Stimulated activated CD4-positive, alpha-beta T cell treated with anti-CD3 and anti-CD28 coated beads, Interleukin-4, amount 100 ng/mL, for 4 hours (primary cell): ENCODE measurements at places on chromosomes 1 and 21.

- no peak for DNase-seq
Observed at GRCh38 chr1:41715441-41716095, 203.2 kb downstream of the HIVEP3 start.

DNA sequence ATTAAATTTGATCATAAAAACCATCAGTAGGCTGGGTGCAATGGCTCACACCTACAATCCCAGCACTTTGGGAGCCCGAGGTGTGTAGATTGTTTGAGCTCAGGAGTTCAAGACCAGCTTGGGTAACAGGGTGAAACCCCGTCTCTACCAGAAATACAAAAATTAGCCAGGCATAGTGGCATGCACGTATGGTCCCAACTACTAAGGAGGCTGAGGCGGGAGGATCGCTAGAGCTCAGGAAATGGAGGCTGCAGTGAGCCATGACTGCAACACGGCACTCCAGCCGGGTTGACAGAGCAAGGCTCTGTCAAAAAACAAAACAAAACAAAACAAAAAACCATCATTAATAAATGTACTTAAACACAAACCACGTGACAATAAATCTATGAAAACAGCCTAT, 61.0 kb downstream of the ARID4B start:
- DNase-seq = no peak

DNA sequence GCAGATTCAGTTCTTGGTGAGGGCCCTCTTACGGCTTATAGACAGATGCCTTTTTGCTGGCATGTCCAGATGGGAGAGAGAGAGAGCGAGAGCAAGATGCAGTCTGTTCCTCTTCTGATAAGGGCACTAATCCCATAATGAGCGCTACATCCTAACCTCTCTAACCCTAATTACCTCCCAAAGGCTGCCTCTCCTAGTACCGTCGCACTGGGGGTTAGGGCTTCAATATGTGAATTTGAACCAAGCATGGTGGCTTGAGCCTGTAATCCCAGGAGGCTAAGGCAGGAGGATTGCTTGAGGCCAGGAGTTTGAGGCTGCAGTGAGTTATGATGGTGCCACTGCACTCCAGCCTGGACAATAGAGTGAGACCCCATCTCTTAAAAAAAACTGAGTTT, 10.5 kb upstream of the SDE2 start:
- DNase-seq = no peak

GRCh38 chr1:156927215-156928042, 7.0 kb downstream of the LRRC71 start:
- peak; percentile 57 for DNase-seq

GRCh38 chr1:19370453-19371170, 58.5 kb downstream of the SLC66A1 start:
- no peak for DNase-seq

- no peak for DNase-seq
Observed at GRCh38 chr1:8866792-8867415, 11.6 kb downstream of the ENO1 start.

GRCh38 chr1:232550007-232550406, 79.9 kb downstream of the SIPA1L2 start:
- DNase-seq = no peak

DNA sequence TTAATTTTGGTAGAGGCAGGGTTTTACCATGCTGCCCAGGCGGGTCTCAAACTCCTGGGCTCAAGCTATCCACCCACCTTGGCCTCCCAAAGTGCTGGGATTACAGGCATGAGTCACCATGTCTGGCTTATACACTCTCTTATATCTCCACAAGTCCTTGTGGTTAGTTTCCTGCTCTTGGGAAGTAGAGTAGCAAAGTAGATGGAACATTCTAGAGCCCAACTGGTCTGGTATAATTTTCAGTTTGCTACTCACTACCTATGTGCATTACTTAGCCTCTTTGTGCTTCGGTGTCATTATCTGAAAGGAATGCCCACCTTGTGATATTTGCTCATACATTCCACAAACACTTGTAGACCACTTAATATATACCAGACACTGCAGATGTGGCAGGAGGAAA, 96.6 kb upstream of the IPO9 start:
- DNase-seq = no peak

- DNase-seq = no peak
Observed at GRCh38 chr1:204288021-204288588, 71.6 kb downstream of the PLEKHA6 start.

GRCh38 chr1:16076865-16077238, 3.4 kb upstream of the FAM131C start:
- no peak for DNase-seq

DNA sequence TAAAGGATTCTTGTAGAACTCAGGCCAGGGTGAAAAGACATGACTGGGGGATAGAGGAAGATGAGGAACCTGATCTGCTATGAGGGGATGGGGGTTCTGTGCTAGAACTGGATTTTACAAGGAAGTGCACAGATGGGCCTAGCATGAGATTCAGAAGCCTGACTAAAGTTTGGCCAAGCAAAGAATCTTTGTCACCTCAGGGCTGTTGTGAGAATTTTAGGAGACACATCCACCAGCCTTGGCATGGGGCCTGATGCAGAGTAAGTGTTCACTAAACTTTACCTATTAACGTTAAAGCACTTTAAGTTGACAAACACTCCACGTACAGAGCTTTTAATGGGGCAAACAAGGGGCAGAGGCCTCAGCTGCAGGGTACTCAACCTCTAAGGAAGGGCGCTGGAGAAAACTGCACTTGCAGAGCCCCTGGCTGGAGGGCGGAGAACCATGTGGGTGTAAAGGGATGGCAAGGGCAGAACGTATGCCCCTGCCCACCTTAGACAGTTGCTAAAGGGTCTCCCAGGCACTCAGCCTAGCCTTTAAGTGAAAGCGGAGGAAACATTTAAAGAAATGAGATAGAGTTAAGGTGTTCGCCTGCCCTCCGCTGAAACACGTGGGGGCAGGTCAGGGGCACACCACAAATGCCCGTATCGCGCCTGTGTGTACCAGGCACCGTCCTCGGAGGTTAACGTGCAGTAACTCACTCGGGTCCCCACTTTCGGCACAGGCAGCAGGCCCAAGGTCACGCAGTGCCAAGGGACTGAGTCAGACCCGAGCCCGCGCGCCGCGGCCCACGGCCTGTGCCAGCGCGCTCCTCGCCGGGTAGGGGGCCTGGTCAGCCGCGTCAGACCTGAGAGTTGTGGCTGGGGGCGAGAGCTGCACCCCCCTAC, 990 bp upstream of the MRPS6 start:
- no peak for DNase-seq

- DNase-seq = peak; percentile 43
Observed at GRCh38 chr1:10939654-10940450, 72.6 kb upstream of the TARDBP start.

GRCh38 chr21:38683222-38683621, 122.5 kb upstream of the ETS2 start:
- DNase-seq = no peak

DNA sequence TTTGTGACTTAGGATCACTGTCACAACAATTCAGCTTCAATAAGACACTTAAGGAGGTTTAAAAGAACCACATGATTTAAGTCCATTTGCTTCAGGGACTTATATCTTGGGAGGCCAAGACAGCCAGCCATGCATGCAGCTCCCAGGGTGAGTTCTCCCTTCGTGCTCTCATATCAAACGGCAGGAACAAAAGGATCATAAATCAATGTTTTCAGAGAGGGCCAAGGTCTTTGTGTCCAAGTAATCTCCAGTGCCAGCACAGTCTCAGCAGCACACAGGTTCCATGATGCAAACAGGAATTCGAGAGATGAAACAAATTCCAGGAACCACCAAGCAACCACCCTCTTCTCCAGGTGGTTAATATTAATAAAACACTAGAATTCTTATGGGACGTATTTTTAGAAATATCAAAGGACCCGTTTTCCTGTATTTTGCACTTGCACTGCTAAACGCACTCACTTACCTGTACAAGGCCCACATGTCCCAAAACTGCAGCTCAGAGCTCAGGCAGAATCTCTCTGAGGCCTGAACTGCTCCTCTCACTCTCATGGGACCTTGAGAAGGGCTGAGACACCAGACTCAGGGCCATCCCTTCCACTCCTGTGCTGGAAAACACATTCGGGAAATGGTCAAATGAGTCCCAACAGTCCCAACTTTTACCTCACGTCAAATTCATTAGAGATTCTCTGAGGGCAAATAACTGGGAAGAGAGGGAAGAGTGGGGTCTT, 100.0 kb upstream of the RAB4A start:
- DNase-seq = no peak

DNA sequence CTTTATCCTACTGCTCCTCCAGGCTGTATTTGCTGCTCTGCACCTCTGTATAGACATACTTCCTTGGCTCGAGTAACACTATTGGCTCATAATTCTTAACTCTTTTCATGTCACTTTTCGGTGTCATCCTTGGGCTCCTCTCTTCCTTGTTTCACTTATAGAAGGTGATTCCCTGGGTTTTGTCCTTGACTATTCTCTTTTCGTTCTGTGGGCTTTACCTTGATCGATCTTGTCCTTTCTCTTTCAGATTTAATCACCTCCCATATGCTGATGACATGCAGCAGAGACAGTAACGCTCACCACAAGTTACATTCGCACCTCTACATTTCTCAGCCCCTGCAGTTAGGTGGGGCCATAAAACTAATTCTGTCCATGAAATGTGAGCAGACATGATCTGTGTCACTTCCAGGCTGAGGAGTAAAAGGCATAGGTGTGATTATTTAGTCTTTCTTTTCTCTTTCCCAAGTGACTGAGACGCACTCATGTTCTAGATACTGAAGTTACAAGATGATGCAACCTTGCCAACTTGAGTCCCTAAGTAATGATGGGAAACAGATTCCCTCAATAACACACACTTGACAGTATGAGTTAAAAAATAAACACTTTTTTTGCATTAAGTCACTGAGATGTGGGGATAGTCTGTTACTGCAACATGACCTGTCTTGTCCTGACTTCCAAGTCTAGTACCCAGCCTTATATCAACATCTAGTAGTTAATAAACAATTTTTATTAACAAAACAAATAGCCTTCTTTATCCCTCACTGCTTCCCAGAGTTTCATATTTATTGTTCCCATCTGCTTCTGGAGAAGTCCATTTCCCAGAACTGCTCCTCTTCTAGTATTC, 49.9 kb upstream of the HAO2 start:
- no peak for DNase-seq

DNA sequence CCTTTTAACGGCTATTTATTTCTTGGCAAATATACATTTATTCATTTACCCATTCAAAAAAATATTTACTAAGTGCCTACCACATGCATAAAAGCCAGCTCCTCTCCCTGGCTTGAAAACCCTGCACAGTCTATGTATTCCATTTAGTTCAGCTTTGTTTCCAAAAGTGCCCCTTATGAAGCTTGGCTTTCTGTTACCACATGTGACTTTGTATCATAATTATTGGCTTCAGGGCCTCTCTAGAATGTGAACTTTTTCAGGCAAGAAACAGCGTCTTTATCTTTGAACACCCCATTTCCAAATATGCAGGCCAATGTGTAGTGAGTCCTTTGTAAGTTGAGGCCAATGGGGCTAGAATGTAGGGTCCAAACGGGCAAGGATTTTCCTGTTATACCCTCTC, 69.4 kb downstream of the CACHD1 start:
- no peak for DNase-seq

GRCh38 chr1:7299329-7299799, 471.7 kb upstream of the VAMP3 start:
- DNase-seq = no peak

DNA sequence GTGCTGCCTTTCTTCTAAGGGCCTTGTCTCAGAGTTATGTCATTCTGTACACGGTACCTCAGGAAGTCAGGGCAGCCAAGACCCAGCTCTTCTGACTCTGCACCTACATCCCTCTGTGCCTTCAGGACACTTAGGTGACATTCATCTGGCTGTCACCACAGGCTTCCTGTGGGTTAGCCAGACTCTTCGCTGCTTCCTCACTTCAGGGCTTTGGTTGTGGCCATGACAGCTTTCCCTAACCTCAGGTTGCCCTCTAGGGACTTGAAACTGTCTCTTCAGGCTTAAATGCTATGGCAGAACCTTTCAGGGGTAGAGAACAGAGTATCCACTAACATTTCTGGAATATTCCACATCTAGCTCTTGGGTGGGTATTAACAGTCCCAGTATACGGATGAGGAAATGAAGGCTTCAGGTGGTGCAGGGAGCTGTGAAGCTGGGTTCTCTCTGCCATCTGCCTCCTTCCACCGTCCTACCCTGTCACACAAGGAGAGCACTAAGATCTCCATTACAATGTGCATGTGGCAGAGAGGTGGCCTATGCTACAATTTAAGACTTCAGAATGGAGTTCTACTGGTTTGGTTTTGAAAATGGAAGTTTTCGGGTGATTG, 9.9 kb downstream of the TSSK3 start:
- DNase-seq = no peak

DNA sequence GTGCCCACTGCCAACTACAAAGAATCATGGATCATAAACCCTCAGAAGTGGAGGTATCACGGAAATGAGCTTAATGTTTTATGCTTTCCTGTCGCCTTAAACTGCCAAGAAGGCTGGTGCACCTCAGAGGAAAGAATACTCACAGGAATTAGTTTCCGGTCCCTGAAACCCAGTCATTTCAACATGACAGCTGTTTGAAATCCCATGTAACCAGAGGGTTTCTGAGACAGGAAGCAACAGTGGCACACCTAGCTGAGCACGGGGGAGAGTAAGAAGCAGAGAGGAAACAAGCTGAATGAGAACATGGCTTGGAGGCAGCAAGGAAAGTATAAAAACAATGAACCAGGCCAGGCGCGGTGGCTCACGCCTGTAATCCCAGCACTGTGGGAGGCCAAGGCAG, 3.9 kb downstream of the JAK1 start:
- DNase-seq = no peak

DNA sequence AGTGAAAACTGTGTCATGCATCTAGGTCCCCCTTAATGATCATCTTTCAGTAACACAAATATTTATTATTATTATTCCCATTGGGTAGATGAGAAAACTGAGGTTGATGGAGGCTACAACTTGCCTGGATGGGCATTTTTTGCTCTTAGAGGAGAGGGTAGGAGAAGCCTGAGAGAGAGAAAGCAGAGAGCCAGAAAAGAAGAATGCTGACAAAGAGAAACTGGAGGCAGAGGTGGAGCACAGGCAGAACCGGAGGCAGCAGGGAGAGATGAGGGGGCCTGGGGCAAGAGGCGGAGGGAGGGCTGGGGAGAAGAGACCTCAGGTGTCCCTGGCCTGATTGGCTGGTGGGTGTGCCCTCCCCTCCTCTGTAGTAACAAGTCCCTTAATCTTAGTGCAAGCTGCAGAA, 4.1 kb downstream of the BLACAT1 start:
- no peak for DNase-seq

GRCh38 chr1:218811497-218811896, 362.2 kb upstream of the LYPLAL1 start:
- no peak for DNase-seq

DNA sequence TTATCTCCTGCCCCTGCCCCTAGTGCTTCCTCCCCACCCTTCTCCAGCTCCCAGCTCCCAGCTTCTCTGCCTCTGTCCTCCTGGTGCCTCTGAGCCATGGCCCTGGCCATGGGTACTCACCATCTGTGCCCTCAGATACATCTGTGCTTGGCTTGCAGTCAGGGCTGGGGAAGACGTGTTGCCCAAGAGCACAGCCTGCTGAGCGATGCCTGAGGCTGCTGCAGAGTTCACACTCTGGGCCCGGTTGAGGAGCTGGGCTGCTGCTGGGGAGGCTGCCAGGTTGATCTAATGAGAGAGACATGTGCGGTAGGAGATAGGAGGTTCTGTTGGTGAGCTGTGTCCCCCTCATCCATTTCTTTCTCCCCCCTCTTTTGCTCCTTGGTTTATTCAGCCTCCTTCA, 49.4 kb upstream of the A3GALT2 start:
- no peak for DNase-seq

- no peak for DNase-seq
Observed at GRCh38 chr1:233406994-233407631, 79.6 kb downstream of the MAP3K21 start.

GRCh38 chr21:35859677-35860076, 200.6 kb downstream of the SETD4 start:
- DNase-seq = no peak
